CD4-positive, alpha-beta T cell (primary cell): ENCODE measurements at places on chromosomes 6 and 20.

DNA sequence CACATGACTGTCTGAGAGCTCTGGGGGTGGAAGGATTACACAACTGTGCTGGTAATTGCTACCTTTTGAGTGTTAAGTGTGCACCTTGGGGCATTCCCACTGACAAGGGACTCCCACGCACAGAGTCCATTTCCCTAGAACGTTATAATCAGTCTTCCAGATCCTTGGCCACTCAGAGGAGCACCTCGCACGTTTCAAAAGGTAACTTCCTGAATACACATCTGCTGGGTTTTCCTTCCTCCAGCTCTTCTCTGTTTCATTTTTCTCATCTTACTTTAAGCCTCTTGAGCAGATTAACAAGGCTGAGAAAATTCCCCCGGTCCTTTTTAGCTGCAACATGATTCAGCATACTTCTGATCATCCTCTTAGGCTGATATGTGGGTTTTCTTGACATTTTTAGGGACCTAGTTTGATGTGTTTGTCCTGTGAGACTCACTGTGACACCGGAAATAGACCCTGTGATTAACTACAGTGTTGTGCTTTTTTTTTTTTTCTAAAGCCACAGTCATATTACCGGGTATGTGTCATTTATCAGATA is 98.4 kb upstream of the DUSP22 start:
- DNase-seq: peak; percentile 33

DNA sequence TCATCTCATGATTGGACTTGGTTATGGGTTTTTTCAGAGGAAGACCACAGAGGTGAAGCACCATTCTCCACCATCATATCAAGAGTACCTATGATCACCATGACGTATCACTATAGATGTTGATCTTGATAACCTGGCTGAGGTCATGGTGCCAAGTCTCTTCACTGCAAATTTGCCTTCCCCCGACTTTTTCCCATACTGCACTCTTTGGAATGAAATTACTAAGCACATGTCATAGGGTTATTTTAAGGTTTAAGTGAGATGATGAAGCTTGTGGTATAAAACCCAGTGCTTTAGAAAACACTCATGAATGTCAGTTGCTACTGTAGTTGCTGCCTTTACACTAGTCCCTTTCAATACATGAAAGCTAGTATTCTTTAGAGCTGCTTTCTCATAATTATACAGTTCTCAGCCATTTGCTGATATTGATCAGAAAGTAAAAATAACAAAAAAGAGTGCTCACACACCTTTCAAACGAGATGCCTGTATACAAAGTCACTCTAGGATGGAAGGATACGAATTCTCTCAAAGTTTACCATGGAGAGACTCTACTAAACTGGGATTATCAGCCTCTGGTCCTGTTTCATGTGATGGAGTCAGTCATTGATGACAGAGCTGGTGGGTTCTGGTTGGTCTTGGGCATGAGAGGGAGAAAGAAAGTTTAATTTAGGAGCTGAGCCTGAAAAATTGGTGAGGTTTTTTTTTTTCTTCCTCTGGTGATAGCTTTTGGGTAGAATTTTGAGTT is 228.1 kb downstream of the PRL start:
- no peak for DNase-seq

DNA sequence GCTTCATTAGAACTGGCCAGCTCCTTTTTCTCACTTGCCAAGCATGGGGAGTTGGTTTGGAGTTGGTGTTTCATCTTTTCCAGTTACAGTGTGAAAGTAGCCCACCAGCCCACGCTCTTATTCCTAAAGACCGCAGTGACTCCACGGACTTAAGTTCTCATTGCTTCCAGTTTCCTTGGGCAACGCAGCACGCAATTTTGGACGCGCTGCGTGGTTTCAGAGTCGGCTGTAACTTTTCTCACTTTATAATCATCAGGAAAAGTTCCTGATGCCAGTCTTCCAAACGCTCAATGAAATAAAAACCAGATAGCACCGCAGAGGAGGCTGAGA is 381 bp upstream of the PEX7 start:
- no peak for DNase-seq

DNA sequence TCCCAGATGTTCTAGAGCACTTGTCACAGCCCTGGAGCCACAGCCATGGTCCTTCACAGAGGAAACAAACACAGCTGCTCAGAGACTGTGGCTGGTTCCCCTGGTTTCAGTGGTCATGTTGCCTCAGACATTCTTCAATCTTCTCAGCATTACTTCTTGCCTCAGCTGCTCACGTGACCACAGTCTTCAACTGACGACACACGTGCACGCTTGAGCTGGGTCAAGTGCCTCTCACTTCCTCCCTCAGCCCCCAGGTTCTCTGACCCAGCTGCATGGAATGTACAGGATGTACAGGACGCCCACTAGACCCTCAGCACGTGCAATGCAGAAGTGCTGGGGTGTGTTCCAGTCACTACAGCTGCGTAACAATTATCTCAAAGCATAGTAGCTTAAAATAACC is 159.8 kb upstream of the GGTLC1 start:
- DNase-seq: no peak

DNA sequence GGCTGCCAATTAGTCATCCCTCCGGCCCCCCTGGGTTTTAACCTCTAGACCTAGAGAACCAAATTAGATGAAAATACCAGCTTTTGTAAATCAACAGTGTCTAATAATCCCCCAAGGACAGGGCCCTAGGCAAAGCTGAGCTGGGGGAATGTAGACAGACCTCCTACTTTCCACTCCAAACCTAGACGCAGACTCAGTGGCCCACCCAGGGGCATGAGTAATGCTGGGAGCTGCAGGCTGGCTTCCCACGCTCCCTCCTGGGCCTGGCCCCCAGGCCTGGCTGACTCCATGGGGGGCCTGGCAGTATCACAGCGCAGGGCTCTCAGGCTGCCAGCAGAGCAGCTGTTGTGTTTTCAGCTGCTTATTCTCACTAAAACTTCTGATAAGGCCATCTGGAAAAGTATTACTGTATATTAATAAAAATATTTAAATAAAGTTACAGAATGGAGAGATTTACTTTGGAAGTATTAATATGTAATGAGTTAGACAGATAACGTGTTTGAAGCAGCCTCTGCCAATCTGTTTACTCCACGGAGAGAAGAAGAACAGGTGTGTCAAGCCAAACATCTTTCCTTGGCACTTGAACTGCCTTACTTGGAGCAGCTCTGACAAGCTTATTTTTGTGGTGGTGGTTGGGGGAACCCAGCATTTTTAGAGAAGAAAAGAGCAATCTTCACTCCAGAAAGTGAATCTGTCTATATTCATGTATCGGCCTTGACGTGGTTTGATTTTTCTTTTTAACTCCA is 144.0 kb upstream of the AGPAT4 start:
- no peak for DNase-seq

GRCh38 chr6:52611833-52612232 is 35.0 kb upstream of the TRAM2 start:
- DNase-seq: no peak

DNA sequence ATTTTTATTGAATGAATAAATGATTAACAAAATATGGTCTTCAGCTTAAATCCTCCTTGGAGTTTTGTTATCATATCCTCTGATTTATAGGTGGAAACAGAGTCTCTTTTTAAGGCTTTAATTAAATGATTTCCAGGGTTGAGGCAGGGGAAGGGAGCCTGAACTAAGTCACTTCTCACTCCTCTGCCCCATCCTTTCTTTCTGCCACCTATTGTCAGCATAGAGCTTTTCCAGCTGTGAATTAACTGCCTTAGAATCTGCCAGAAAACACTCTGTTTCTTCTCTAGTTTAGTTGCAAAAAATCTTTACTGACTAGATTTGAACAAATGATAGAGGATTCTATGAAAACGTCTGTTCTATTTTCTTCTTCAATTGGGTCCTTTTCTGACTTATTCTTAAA is 9.8 kb downstream of the OGFRL1 start:
- no peak for DNase-seq

- no peak for DNase-seq
Measured at GRCh38 chr6:128511506-128511905, 8.9 kb downstream of the PTPRK start.

DNA sequence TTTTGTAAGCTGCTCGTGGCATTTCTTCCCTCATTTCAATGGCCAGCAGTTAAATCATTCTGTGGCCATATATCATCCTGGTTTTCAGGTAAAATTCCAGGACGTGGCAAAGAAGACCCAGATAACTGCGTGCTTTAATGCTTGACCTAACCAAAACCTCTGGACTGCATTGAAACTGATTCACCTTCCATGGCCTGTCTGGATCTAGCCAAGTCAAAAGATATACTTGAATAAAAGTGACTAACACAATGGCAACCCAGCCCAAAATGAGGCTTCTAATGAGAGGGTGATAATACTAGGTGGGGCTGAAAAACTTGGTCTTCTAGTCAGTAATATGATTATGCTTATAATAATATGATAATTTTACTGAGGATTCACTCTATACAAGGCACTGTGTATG is 16.5 kb upstream of the PCSK2 start:
- no peak for DNase-seq

- DNase-seq: no peak
Measured at GRCh38 chr20:25626779-25627178, 3.0 kb upstream of the NANP start.

- DNase-seq: no peak
Measured at GRCh38 chr20:21613512-21613911, 92.0 kb upstream of the PAX1 start.

DNA sequence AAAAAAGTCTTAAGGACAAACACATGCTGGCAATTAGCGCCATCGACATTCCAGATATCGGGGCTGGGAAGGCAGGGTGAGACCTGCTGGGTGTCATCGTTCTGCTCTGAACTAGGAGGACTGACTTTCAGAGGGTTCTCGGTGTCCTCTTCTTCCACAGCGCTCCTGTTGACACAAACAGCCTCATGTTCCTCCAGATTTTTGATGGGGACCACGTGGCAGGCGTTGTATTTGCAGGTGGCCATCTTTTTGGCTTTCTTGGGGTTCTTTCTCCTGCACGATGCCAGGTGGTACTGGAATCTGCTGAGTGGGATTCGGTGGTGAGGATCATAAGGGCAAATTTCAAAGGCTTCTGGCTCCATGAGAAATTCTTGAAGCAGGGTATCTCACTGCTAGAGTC is 469 bp downstream of the GTSF1L start:
- no peak for DNase-seq

GRCh38 chr6:20704325-20705025 is 170.2 kb downstream of the CDKAL1 start:
- DNase-seq: no peak
